A549 (cell line): ENCODE measurements at places on chromosomes 6 and 20.

GRCh38 chr6:45697605-45698004 is 318.1 kb downstream of the CLIC5 start:
- DNase-seq = peak; percentile 9

DNA sequence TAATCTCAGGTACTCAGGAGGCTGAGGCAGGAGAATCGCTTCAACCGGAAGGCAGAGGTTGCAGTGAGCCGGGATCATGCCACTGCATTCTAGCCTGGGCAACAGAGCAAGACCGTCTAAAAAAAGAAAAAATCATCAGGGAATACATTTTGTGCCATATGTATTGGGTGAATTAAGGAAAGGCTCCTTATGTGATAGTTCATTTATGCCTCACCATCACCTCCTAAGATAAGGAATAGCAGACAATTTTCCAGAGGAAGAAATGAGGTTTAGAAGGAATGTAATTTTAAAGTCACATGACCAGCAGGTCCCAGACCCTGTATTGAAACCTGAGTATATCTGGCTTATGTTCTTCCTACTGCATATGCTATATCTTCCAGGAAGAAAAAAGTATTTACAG is 93.9 kb upstream of the FOXC1 start:
- no peak for DNase-seq

DNA sequence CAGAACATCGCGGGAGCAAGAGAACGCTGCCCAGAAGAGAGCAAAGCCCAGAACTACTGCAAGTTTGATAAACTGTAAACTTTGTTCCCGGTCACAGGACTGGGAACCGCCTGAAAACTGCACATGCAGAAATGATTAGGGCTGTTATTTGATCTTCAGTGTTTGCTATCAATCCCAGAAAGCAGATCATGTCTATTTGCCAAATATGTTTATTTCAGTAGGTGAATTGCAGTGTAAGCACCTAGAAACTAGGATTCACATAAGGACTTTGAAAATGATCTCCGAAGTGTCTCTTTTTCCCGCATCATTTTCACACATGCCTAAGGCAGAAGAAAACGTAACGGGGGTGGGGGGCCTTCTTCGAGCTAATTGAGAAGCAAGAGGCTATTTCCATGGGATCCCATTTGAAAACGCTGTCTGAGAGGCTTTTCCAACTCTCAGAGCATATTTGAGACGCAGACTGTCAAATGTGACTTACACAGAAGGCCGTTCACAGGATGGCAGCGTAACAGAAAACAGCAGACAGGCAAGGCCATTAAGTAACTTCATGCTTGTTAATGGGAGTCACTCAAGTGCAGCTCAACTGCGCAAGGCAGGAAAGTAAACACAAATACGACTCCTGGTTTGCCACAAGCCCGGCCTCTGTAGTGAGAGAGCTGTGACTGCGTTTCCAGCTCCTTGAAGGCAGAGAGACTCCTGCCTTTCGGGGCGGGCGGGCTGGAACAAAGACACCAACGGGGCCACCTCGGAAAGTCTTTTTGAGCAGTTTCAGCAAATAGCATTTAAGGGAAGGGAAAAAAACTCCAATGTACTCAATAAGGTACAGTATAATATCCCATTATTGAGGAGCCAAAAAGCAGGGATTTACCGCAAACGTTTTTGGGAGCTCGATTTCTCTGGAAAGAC is 144.7 kb upstream of the ZNF217 start:
- peak; percentile 67 for DNase-seq

DNA sequence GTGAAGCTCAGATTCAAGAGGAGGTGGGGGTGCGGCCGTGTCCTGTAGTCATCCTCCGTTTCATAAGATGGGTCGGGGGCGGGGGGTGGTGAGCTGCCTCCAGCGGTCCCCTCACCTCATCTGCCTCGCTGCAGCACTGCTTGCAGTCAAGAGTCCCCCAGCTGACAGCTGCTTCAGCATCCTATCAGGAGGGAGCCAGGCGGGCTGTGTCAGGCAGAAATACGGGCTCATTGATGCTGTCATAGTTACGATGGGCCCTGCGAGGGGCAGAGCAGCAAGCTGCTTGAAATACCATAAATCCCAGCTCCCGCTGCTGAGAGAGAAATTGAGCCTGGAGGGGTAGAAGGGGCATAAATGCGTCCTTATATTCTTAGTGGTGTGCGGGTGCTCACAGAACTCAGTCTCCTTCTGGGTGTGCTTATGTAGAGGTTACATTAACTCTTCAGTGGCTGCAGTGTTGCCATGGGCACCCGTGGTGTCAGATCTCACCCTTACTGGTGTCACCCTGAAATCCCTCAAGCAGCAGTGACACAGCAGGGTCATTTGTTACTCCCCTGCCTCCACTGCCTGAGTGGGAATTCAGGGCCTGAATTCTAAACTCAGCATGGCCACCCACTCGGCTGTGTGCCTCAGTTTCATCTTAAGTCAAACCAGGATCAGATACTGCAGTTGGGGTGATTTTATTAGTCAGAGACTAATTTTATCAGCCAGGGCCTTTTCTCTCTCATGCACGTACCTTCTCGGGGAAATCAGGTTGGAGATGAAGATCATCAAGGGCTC is 21.8 kb downstream of the CCDC167 start:
- DNase-seq = no peak

GRCh38 chr6:116741571-116741970 is 23.9 kb downstream of the FAM162B start:
- DNase-seq = no peak

- DNase-seq = no peak
Measured at GRCh38 chr6:36858407-36858981, 16.1 kb downstream of the PPIL1 start.

GRCh38 chr20:62771396-62772102 is 24.7 kb upstream of the MRGBP start:
- no peak for DNase-seq

GRCh38 chr6:119986934-119987549 is 637.5 kb upstream of the MAN1A1 start:
- no peak for DNase-seq

- no peak for DNase-seq
Measured at GRCh38 chr6:11938285-11938890, 73.7 kb upstream of the HIVEP1 start.

DNA sequence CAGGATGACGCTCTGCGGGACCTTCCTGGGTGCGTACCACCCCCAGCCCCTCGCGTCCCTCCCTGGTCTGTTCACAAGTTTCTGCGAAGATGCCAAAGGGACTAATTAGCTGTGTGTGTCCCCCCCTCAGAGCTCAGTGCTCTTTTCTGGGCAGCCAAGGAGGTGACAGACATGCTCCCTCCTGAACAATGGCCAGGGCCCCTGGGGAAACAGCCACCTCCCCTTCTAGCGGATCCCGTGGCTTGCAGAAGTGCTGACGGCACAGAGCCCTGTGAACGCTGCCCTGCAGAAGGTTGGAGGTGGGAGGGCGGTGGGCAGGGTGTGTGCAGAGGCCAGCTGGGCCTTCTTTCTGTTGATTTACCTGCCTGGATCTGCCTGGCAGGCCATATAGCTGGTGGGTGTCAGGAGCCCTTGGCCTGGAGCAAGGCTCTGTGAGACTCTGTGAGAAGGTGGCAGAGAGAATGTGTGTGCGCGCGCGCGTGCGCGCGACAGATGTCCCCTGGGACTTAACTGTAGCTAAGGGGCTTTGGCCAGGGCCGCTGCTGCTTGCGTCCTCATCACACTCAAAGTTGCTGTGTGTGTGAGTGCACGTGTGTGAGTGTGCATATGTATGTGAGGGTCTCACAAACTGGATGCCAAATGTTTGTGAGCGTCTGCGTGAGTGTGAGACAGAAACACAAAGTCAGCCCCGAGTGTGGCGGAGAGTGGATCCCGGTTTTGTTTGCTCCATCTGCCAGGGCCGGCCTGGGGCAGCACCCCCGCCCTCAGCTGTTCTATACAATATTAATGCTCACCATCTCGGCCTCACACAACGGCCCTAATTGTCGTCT is 3.5 kb upstream of the MYT1 start:
- DNase-seq = no peak

- DNase-seq = no peak
Measured at GRCh38 chr20:2815242-2815900, 584 bp downstream of the C20orf141 start.

- no peak for DNase-seq
Measured at GRCh38 chr20:22374678-22375590, 209.4 kb downstream of the FOXA2 start.

DNA sequence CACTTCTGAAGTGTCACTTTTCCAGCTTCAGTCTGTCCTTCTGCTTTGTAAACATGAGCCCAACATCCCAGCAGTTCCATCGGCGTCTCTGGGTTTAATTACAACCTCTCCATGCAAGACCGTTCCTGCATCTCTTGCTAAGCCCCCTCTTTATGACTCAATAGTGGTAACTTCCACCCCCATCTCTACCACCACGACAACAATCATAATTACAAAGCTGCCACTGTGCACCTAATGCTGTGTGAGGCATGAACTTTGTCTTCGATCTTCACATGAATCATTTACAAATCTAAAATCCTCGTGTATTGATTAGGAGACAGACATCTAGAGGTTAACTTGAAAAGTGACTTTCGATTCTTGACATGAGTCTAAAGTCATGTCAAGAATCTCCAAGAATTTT is 4.9 kb upstream of the CCR6 start:
- DNase-seq = no peak

DNA sequence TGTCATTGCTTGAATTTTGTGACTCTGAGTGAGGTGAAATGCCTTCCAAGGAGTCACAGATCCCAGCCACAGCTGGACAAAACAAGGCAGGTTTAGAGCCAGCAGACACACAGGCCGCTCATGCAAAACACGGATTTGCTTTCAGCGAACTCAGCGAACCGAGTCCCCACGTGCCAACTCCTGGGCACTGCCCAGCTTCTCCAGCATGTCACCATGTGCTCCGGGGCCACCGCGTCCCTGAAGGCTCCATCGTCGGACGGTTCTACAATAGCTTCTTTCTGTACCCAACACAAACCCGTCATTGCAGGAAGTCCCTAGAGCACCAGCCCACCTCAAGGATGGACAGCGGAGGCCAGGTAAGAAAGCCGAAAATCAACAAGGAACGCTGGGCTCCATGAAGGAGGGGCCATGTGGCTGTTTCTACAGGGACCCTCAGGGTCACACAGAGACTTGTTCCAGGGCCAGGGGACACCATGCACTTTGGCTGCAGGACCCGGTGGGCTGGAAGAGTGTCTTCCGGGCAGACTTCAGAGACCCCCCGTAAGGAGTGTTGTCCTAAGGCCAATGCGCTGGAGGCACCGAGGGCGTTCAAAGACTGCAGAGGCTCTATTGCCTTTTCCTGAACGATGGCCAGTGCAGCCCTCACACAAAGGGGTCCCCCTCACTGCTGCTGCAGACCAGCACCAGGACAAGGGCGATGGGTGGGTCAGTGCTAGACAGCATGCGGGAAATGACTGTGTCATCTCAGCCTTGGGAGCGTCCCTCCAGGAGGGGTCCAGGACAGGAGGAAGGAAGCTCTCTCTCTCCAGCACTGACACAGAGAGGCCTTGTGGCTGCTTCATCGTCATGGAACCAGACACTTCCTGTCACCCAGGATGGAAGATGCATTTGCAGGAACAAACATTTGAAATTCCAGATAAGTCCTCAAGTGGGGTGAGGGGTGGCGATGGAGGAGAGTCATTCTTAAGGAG is 19.8 kb downstream of the DACT2 start:
- DNase-seq = no peak

GRCh38 chr6:45900808-45901752 is 114.6 kb downstream of the CLIC5 start:
- DNase-seq = no peak

GRCh38 chr20:42041000-42041565 is 422.9 kb upstream of the CHD6 start:
- no peak for DNase-seq

DNA sequence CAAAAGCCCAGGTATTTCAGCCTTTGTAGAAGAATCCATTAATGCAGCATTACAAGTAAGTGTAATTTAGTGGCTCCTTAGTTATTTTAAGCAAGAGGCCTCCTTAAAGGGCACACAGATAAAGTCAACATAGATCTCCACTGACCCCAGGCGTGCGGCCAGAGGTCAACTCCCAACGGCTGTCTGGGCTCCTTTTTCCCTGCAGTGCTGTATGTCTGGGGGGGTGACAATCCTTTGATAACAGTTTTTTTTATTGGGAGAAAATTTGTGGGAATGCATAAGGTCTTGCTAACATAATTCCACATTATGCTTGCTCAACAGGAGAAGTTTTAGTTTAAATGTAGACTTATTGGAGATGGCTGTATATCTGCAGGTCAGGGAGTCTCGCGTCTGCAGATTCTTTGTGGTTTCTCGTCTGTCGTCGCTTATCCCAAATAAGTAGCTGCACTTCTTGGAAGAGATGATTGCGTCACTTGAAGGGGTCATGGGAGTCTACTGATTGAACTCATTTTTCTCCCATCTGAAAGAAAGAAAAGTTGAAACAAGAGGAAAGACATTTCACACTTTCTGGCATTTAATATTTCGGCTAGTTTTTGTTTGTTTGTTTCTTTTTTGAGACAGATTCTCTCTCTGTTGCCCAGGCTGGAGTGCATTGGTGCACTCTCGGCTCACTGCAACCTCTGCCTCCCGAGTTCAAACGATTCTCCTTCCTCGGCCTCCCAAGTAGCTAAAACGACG is 151.7 kb upstream of the AKAP12 start:
- peak; percentile 27 for DNase-seq

DNA sequence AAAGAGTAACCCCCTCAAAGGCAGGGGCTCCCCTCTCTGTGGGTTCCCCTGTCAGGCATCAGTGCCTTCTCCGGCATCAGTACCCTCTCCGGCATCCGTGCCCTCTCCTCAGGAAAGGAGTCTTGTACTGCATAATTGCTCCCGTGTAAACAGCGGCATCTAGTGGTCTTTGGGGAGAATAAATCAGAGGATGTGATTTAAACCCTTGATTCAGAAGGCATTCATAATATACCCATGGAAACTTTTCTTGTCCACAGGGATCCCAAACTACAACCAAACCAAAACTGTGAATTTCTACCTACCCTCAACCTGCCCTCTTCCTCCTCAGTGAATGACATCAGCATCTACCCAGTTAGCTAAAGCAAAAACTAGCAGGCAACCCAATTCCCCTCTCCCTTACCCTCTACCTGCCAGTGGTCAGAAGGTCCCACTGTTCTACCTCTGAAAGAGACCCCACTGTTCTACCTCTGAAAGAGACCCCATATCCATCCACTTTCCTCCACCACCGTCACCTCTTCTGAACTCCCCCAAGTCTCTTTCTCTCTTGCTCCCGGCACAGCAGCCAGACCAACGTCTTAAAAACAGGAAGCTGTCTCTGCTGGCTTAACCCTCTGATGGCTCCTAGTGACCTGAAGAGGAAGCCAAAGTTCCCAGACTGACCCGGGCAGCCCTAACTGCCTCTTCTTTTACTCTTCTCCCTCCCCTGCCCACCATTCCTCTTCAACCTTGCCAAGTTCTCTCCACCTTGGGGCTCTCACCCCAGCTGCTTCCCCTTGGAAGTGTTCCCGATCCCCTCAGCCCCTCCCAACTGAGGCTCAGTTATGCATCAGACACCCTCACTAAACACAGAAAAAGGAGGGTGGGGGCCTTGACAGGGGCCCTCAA is 27.2 kb downstream of the UBE2V1 start:
- DNase-seq = peak; percentile 70
